Activated naive CD4-positive, alpha-beta T cell treated with anti-CD3 and anti-CD28 coated beads for 36 hours (primary cell): ENCODE measurements at places on chromosomes 13 and 19. TPM values are rescaled to one million over a fixed set of nuclear protein-coding genes. Genes with fewer than 3 reads are reported as not detected.

DNA sequence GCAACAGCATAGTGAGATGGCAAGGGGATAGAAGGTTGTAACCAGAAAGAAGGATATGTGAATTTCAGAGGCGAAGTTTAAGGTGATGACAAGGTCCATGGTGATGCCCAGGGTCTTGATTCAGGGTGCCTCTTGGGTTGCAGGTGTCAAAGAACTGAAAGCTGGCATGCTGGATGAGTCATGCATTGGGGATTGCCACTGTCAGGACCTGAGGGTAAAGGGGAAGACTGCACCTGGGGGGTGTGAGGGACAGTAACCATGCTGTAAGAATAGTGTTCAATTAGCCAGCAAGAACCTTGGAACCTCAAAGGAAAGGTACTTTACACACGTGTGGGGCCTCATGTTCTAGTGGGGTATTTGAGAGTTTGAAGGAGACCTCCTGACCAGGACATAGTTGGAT, 279.6 kb downstream of the SLC7A1 start:
- DNase-seq = peak; percentile 7

- DNase-seq = no peak
These were observed 108.9 kb downstream of the PCCA start for GRCh38 chr13:100197591-100198365.

- no peak for DNase-seq
These were observed 20.9 kb downstream of the CARM1 start for GRCh38 chr19:10892256-10892655.

DNA sequence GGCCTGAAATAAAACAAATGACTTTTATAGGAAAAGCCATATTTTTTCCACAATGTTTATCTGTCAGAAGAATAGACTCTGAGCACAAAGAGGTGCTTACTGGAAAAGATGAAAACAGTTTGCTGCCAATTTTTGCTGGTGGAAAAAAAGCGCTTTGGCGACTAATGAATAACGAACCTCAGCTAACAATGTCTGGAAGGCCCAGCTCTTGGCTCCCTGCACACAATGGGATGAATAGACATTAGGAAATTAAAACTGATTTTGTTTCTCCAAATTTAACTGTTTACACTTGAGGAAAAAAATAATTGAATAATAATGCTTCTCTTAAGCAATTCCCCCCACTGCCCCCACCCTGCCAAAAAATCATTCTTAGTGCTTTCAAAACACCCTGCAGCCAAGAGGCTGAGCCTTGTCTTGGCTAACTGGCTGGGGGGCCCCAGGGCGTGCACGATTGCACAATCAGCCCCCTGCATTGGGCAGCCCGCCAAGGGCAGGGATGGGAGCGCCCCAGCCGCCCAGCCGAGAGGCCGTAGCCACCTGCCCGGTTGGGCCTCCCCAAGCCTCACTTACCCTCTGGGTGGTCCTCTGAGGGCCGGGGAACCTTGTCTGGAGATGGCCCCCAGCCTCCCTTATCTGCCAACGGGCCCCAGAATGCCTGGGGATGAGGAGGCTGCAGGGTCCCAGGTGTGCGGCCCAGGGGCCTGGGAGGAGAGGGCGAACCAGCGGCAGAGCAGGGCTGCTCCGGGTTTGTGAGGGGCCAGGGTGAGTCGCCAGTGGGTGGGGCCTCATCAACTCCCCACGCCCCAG, 16.8 kb downstream of the CEBPG start:
- DNase-seq = no peak

DNA sequence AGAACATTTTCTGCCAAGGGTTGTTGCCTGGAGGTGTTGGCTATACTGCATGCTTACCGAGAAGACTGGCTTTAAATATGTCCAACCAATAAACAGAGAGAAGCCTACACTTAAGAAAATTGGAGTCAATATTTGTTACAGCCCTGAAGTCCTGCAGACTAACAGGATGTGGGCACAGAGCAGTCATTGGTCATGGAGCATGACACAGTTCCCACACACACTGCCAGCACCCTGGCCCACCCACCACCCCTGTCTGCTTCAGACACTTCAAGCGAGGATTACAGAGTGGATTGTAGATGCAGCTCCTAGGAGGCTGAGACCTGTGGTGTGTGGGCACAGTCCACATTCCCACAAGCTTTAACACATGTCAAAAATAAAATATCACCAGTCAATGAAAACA, 21.0 kb upstream of the SERP2 start:
- DNase-seq = no peak

GRCh38 chr13:38566519-38566918, 120.4 kb upstream of the FREM2 start:
- DNase-seq = no peak

DNA sequence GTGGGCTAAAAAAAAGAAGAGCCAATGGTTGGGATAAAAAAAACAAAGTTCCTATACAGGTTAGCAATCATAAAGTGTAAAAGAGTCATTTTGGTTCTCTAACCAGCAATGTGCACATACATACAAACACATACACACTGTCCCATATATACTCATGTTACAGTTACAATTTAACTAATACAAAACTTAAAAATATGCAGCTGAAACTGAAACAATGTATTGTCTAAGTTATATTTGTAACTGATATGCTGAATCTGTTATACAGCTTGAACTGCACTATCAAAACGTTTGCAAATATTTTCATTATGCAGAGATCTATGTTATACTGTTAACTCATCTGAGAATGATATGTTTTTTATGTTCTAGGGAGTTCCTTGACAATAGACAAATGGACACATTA, 173.7 kb downstream of the KLF12 start:
- no peak for DNase-seq

GRCh38 chr13:84570831-84571230, 688.6 kb upstream of the SLITRK1 start:
- no peak for DNase-seq

DNA sequence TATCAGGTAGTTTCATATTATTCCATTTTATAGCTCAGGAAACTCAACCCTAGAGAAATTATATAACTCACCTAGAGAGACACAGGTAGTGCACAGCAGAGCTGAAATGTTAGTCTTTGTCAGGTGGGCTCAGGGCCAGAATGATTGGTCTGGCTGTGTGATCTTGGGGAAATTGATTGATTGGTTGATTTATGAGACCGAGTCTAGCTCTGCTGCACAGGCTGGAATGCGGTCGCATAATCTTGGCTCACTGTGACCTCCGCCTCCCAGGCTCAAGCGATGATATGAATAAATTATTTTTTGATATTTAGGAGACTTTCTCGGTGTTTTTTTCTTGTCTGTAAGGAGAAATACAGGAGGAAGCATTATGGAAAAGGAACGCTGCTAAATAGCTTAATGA, 239.9 kb upstream of the SLC10A2 start:
- DNase-seq = no peak

- DNase-seq = no peak
These were observed 47.2 kb downstream of the GPR12 start for GRCh38 chr13:26713341-26713740.

GRCh38 chr19:39446365-39447084, 1.1 kb downstream of the SUPT5H start:
- no peak for DNase-seq

DNA sequence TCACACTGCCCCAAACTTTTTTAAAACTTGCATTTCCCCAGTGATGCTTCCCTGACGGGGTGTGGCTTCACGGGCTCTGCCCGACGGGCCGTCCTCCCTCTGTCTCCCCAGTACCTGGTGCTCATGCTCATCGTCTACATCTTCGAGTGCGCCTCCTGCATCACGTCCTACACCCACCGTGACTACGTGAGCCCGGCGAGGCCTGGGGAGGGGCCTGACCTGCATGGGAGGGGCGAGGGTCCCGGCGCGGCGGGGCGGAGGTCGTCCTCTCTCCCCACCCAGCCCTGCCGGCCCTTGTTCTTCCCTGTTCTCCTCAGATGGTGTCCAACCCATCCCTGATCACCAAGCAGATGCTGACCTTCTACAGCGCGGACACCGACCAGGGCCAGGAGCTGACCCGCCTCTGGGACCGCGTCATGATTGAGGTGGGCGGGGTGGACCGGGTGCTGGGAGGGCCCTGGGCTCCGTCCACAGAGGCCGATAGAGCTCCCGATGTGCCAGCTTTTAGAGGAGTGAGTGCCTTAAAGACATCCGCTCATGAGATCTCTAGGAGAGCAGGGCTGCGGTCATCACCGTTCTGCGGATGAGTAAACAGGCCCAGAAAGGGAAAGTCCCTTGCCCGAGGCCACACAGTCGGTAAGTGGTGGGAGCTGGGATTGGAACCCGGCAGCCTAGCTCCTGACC, 6.9 kb downstream of the UPK1A start:
- DNase-seq = peak; percentile 80

- DNase-seq = no peak
These were observed 7.3 kb downstream of the OPA3 start for GRCh38 chr19:45577111-45577905.

GRCh38 chr13:93814658-93815057, 588.1 kb downstream of the GPC6 start:
- no peak for DNase-seq

DNA sequence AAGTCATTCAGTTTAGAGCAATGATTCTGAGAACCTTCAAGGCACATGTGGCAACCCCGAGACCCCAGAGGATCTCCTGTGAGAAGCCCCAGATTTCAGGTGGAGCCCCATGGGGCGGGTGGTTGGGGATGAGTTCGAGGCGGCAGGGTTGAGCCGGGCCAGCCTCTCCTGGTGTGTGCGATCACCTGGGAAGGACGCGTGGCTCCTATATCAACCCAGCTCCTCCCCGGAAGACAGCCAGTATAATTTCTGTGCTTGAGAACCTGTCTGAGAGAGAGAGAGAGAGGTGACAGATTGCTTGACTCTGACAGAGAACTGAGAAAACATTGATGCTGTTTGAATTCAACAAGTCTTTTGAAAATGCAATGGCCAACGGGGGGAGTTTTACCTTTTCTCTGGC, 89.0 kb downstream of the TEX29 start:
- no peak for DNase-seq

GRCh38 chr13:114162533-114162922, 16.5 kb upstream of the CFAP97D2 start:
- no peak for DNase-seq

- peak; percentile 12 for DNase-seq
These were observed 52.5 kb downstream of the FLT3 start for GRCh38 chr13:28047757-28048388.

WDR88 gene
- total RNA-seq = not detected

ZNF575 gene
- total RNA-seq = 5.2 TPM

CCDC169 gene
- total RNA-seq = 0.50 TPM

NFILZ gene
- not detected for total RNA-seq

CBY2 gene
- not detected for total RNA-seq
